ENCODE measurements at places on chromosomes 16 and 17.

DNA sequence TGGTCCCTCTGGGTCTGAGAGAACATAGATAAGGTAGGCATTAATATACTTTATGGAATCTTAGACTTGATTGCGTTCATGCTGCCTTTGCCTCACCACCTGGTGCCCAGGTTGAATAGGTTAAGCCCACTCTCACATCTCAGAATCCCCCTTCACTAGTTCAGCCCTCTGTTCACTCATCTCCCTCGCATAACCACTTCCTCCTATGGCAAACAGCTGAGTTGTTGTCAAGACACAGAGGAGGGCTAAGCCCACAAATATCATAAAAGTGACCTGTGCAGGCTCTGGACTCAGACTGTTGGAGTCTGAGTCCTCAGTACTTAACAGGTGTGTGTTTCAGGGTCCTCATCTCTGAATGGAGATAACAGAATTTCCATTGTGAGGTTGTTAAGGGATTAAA lies 55.7 kb downstream of the GOSR1 start:
- DNase-seq, result no peak

DNA sequence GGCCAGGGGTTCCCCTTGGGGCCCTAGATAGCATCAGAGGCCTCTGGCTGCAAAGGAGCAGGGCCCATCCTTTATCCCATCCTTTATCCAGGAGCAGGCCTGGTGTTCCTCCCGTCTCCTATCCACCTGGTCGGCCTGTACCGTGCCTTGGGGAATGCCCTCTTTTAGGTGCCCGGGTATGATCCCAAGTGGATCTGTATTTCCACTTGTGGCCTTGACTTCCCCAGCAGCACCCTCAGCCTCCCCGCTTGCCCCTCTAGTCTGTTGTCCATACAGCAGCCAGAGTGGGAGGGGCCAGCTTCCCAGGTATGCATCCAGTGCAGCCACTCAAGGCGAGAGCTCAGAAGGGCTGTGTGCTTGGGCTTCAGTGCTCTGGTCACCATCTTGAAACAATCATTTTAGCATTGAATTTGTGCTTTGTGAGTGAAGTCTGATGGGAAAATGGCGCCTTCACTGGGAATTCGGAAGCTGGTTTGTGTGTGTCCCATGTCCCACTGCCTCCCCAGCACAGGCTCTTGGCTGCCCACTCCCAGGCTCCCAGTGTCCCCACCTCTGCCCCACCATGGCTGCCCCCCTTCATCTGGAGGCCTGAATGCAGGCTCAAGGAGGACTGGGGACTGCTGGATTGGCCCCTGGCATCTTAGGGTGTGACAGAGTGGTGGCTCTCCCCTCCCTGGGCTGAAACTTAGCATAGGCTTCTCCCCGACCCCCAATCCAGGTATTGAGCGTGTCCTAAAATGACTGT lies 3.3 kb upstream of the RNF112 start:
- DNase-seq, result no peak

- peak; percentile 60 for DNase-seq
Measured at GRCh38 chr17:48483471-48484131, 47.2 kb downstream of the HOXB1 start.

DNA sequence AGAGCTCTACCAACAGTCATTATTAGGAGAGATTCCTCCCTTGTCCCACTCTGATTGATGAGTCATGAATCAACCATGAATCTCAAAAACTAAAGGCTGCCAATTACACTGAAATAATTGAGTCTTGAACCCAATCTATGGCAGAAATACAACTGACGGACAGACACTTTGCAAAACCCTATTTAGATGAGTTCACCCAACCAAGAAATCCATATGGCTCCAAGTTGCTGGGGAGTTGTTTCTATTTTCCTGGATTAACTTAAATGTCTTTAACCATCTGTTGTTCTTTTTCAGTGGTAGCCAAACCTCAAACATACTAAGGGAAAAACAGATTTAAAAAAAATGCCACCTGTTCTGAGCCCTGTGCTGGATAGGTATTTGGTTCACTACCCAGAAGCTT lies 151.0 kb downstream of the SHISA9 start:
- no peak for DNase-seq

DNA sequence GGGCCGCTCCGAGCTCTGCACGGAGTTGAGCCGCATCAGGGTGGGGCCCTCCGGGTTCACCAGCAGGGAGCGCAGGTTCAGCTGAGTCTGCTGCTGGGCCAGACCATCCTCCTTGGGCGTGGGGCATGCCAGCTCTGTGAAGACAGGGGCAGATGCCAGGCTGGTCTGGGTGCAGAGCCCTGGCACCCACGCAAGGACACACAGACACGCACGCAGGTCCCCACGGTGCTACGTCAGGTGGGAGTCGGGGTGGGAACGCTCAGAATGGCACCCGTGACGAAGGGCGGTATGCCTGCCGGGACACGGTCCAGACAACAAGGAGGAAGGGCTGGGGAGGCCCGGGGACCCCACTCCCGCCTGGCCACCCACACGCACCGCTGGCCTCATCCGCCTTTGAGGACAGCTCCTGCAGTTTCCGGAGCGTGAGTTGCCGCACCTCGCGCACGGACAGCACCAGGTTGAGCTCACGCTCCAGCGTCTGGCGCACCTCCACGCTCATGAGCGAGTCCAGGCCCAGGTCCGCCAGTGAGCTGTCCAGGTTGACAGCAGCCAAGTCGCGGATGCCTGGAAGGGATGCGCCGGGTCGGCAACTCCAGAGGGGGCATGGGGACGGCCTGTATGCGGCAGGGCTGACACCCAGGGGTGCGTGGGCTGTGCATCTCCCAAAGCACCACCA lies 15.3 kb upstream of the DUS1L start:
- no peak for DNase-seq

- no peak for DNase-seq
Measured at GRCh38 chr16:31364421-31364820, 9.4 kb downstream of the ITGAX start.
